ENCODE measurements at places on chromosomes 12 and 14.

GRCh38 chr14:60878536-60878935 is 102.3 kb downstream of the TRMT5 start:
- DNase-seq = no peak

GRCh38 chr14:84987042-84987441 is 542.9 kb upstream of the FLRT2 start:
- DNase-seq = no peak

GRCh38 chr14:69360438-69361108 is 37.5 kb downstream of the ERH start:
- DNase-seq = no peak

GRCh38 chr12:117006333-117006732 is 92.9 kb downstream of the TESC start:
- no peak for DNase-seq

DNA sequence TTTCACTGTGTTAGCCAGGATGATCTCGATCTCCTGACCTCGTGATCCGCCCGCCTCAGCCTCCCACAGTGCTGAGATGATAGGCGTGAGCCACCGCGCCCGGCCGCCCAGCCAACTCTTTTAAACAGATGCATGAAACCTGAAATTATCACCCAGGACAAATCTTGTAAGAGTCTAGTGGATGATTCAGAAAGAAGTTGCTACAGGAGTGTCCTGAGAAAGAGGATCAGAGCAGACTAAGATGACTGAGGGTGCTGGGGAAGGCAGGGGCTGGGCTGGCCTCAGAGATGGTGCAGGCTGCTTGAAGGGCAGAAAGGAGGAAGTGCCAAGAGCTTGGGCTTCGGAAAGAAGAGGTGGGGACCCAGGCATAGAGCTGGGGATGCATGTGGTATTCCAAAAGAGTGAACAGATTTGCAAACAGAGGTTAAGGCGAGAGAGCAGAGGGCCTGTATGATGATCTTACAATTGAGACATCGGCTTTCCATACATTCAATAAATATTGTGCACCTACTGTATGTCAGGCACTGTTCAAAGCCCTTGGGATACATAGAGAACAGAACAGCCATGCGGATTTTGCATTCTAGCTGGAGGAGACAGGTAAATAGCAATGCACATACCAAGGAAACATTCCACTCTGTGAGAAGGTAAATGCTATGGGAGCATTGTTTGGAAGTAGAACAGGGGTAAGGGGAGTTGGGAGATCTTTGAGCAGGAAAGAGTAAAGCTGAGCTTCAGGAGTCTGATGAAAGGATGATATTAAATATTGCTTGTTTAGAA is 7.4 kb upstream of the CD9 start:
- DNase-seq = peak; percentile 50

GRCh38 chr12:15168026-15168678 is 53.1 kb downstream of the RERG start:
- no peak for DNase-seq

GRCh38 chr12:115199831-115200230 is 515.9 kb upstream of the TBX3 start:
- no peak for DNase-seq

GRCh38 chr14:97218274-97218673 is 421.1 kb downstream of the VRK1 start:
- no peak for DNase-seq

- no peak for DNase-seq
These were observed 26.2 kb downstream of the GALC start for GRCh38 chr14:87966816-87967215.

DNA sequence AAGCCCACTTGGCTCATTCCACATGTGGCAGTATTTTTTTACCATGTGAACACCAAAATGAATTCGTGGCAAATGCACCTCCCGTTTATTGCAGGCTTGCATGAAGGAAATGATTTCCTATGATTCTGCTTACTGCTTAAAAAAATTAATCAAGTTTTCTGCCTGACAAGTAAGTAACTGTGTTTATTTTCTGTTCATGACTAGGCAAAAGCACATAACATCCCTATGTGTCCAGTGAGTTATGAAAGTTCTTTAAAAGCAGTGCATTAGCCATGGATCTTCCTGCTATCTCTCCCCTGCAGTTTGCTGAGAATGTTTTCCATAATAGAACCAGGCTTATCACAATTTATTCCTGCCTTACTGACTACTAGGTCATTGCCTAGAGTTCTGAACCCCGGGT is 20.4 kb downstream of the GPR65 start:
- no peak for DNase-seq

DNA sequence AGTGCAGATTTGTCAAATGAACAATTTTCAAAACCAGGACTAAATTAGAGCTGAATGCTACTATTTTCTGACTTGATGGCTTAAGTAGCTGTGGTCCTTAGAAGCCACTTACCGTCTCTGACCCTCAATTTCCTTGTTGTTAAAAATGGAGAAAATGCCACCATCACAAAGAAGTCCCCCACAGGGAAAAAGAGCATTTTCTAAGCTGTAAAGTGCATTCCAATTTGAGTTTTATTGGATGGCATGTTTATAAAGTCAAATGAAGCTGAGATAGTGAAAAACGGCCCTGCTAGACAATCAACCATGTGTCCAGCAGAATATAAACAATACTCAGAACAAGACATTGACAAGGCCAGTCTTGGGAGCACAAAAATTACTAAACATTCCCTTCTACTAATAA is 53.6 kb downstream of the GOLGA5 start:
- DNase-seq = no peak

DNA sequence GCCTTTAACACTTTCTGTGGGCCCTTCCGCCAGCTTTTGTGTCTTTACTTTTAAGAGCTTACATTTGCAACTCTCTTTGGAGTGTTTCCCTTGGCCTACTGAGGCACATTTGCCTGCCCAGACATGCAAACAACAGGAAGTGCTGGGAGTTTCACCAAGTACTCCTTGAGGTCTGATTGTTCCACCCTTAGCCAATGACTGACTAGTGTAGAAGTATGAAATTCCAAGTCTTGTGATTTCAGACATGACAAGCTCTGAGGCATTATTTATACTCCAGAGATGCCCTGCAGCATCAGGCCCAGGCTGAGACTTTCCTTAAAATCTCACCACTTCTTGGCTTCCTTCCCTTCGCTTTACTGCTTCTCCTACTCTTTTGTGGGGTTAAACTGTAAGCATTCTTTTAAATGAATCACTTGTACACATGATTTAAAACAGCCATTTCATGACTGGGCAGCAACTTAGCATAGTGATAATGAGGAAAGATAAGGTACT is 174.1 kb downstream of the SLC6A15 start:
- no peak for DNase-seq

- DNase-seq = no peak
These were observed 724 bp upstream of the CD27 start for GRCh38 chr12:6444031-6444430.

- no peak for DNase-seq
These were observed 30.9 kb upstream of the LUM start for GRCh38 chr12:91142221-91142631.

GRCh38 chr12:124804011-124804621 is 59.5 kb downstream of the SCARB1 start:
- no peak for DNase-seq

GRCh38 chr12:112239020-112239419 is 113.7 kb downstream of the TRAFD1 start:
- DNase-seq = no peak

DNA sequence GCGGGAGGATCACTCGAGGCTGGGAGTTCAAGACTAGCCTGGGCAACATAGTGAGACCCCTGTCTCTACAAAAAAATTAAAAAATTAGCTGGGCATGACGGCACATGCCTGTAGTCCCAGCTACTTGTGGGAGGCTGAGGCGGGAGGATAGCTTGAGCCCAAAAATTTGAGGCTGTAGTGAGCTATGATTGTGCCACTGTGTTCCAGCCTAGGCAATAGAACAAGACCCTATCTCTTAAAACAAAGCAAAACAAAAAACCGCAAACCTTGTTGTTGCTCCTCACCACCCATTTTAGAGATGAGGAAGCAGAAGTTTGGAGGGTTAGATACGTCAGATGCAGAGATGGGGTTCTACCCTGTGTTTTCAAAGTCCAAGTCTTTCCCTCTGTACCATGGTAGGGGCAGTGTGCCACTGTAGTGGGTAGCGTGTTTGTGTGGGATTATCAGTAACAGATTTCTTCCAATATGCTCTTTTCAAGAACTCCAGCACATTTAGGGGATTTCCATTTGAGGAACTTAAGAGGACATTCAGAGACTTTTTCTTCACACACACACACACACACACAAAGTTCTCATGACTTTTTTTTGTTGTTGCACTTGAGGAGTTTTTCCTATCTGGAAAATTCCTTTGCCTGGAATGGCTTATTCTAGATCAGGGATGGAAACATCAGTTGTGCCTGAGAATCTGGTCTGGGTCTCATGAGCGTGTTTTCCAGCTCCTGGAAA is 186.5 kb downstream of the CHST11 start:
- DNase-seq = no peak

DNA sequence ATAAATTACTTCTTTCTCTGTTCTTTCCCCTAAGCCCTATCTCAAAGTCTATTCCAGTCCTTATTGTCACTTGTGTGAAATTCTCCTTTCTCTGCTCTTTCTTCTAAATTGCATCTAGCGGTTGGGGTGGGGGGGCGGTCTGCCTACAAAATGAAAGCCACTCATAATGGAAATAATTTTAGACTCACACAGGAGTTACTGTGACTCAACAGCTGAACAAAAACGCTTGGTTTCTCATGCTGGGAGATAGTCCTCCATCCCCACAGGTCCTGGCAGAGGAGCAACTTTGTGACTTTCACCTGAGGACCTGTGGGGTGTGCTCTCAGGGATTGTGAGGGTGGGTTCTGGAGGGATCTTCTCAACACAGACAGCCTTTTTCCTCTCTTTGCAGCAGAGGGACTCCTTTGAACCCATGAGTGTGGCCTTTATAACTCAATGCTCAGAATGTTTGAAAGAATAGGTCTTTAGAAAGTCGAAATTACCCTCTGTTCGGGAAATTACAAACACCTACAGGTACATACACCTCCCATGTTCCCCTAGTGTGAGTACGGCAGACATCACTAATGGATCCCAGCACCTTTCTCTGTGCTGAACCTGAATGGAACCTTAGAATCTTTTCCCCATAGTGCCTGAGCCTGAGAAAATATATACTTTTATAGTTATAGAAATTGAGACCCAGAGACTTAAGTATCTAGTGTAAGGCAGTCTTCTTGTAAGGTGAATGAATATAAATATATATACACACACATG is 109.7 kb downstream of the CHST11 start:
- no peak for DNase-seq

DNA sequence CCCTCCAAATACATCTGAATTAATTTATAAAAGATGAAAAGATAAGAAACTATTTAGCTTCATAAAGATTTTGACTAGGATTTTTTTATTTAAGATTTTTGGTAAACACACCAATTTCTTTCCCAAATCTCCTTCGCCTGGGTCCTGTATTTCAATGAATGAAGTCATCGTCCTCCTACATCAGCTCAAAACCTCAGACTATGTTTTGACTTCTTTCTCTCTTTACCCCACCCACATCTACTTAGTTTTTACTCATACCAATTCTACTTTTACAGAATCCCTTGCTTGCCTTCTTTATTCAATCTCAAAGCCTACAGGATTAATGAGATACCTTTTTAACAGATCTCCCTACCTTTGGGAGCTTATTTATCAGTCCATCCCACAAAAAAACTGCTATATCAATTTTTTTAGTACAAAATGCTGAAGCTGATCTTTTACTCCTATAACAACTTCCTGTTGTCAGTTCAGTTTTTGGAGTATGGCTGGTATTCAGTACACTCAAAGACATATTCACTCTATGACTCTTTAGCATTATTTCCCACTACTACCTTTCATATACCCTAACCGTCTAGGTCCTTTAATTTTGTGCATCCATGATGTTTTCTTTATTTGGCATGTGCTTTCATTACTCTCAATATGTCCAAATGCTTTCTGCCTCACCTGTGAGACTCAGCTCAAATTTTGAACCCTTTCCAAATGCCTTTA is 18.7 kb upstream of the CCDC91 start:
- no peak for DNase-seq

- no peak for DNase-seq
These were observed 5.2 kb downstream of the RHOF start for GRCh38 chr12:121788176-121788818.

- DNase-seq = no peak
These were observed 308.9 kb upstream of the LRFN5 start for GRCh38 chr14:41297576-41298327.

- DNase-seq = no peak
These were observed 890 bp downstream of the SPTLC2 start for GRCh38 chr14:77615361-77616132.

DNA sequence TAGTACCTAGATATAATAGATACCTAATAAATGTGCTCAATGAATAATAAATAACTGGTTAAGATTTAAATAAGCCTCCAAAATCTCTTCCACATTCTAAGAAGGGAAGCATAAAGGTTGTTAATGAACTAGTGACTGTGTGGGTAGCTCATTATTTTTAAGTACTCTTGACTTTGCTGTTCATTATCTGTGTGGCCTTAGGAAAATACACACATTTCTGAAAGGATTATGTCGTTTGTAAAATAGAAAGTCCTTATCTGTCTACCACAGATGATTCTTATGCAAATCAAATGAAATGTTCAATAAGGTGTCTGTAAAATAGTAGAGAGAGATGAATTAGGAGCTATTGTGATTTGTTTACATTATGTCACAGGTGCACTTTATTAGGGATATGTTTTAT is 119.5 kb downstream of the LRRK2 start:
- no peak for DNase-seq

GRCh38 chr12:103799857-103800771 is 40.9 kb downstream of the NT5DC3 start:
- no peak for DNase-seq

DNA sequence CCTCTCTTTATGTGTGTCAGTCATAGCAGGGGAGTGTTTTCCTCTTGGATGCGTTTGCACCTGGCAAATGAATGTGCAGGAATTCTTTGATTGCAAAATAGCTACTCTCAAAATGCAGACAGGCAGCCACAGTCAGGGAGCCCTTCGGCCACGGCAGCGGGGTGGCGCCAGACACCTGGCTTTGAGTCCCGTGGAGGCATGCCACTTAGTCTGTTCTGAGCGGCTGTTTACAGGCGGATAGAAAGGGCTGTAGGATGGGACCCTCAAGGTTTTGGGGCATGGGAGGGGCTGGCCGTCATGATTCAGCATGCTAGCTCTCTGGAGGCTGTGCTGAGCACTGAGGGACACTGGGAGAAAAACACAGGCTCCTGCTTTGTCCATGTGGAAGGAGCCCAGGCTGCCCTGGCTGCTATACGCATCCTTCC is 117.1 kb downstream of the SLC25A47 start:
- DNase-seq = no peak

GRCh38 chr14:89270439-89271227 is 146.4 kb downstream of the FOXN3 start:
- no peak for DNase-seq

DNA sequence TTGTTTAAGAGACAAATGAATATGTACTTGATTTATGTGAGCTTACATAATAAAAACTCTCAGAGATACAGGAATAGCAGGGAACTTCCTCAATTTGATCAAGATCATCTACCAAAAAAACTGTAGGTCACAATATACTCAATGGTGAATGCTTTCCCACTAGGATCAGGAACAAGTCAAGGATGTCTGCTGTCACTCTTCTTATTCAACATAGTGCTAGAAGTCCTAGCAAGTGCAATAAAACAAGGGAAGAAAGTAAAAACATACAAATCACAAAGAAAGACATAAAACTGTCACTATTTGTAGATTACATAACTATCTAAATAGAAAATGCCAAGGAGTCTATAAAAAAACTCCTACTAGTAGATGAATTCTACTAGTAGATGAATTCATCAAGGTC is 41.9 kb upstream of the PAWR start:
- no peak for DNase-seq
